ENCODE measurements at places on chromosomes 11 and 22. TPM values are rescaled to one million over a fixed set of nuclear protein-coding genes. Genes with fewer than 3 reads are reported as not detected.

- no peak overlapping the region for H3K4me3 ChIP-seq
- no peak for DNase-seq
- peaks cover 15% of the 10 kb centered on the region for H3K36me3 ChIP-seq
- peaks cover 81% of the 10 kb centered on the region for H3K4me1 ChIP-seq
- no peaks in the 10 kb centered on the region for H3K27me3 ChIP-seq
- peak overlapping the region; percentile 75 for H3K27ac ChIP-seq
Observed at GRCh38 chr11:96219981-96220623, 122.9 kb downstream of the MAML2 start.

GRCh38 chr11:16862726-16863125, 124.3 kb downstream of the C11orf58 start:
- H3K27me3 ChIP-seq, result peaks cover 14% of the 10 kb centered on the region
- no peak overlapping the region for H3K4me3 ChIP-seq
- peaks cover 8% of the 10 kb centered on the region for H3K36me3 ChIP-seq
- no peak overlapping the region for H3K27ac ChIP-seq
- peaks cover 18% of the 10 kb centered on the region for H3K4me1 ChIP-seq

DNA sequence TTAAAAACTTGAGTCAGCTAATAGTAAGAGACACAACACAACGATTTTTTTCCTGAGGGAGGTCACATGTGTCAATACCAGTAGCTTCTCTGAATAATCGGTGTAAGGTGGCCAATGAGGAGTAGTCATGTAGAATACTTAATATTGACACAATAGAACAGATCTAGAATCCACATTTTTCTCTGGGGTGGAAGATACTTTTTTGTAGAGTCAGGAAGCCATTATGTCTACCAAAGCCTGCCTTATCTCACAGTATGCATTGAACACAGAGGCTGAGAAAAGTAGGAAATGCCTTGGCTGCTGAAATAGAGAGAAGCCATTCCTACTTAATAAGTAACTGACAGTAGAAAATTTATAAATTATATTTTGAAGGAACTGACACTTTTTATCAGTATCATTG, 725.0 kb downstream of the METTL15 start:
- no peaks in the 10 kb centered on the region for H3K36me3 ChIP-seq
- no peak overlapping the region for H3K4me3 ChIP-seq
- H3K27me3 ChIP-seq, result no peaks in the 10 kb centered on the region
- DNase-seq, result no peak

DNA sequence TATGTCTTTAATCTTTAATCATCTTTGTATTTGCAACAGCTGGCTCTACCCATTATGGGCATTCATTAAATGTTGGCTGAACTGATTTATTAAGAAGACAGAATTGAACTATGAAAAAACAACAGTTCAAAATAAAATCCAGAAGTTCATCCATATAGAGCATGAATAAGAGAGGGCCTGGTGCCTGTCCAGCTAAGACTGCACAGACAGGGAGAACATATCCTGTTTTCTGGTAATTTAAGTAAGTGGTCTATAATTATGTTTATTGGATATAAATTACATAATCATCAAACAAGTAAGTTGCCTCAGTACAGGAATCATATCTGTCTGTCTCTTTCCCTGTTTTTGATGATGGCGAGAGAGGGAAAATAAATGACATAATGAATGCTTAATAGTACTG, 137.2 kb downstream of the RBFOX2 start:
- DNase-seq, result no peak
- H3K27me3 ChIP-seq, result peaks cover 2% of the 10 kb centered on the region
- H3K4me1 ChIP-seq, result no peaks in the 10 kb centered on the region
- no peak overlapping the region for H3K27ac ChIP-seq

- H3K36me3 ChIP-seq, result no peaks in the 10 kb centered on the region
- no peaks in the 10 kb centered on the region for H3K4me1 ChIP-seq
- H3K27me3 ChIP-seq, result peaks cover 26% of the 10 kb centered on the region
- no peak for DNase-seq
- H3K4me3 ChIP-seq, result no peak overlapping the region
Observed at GRCh38 chr11:34773826-34774225, 142.4 kb downstream of the APIP start.

GRCh38 chr11:862081-862661, 19.5 kb downstream of the TSPAN4 start:
- no peaks in the 10 kb centered on the region for H3K27me3 ChIP-seq
- no peak overlapping the region for H3K4me3 ChIP-seq
- no peaks in the 10 kb centered on the region for H3K36me3 ChIP-seq
- no peak overlapping the region for H3K27ac ChIP-seq
- DNase-seq, result no peak
- H3K4me1 ChIP-seq, result peaks cover under 1% of the 10 kb centered on the region

GRCh38 chr11:43944761-43945311, 2.4 kb downstream of the C11orf96 start:
- H3K4me1 ChIP-seq, result peaks cover 11% of the 10 kb centered on the region
- H3K27me3 ChIP-seq, result peaks cover 51% of the 10 kb centered on the region
- no peak overlapping the region for H3K27ac ChIP-seq
- H3K4me3 ChIP-seq, result peak overlapping the region; percentile 79
- peak; percentile 84 for DNase-seq

DNA sequence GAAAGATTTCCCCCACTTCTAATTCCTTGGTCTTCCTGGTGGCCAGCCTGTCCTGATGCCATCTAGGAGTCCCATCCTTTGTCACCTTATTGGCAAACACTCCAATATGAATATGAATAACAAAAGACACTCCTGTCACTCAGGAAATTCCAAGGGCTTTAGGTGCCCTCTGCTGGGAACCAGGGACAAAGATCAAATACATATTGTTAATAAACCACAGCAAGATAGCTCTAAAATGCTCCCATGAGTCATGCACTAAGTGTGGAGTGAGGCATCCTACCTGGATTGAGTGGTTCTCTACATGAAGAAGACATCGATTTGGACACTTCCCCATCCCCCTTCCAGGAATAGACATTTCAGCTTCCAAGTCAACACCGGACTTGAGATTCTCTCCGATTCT, 823.6 kb downstream of the TBC1D22A start:
- no peaks in the 10 kb centered on the region for H3K36me3 ChIP-seq
- no peak overlapping the region for H3K27ac ChIP-seq
- DNase-seq, result no peak
- H3K27me3 ChIP-seq, result peaks cover 3% of the 10 kb centered on the region

DNA sequence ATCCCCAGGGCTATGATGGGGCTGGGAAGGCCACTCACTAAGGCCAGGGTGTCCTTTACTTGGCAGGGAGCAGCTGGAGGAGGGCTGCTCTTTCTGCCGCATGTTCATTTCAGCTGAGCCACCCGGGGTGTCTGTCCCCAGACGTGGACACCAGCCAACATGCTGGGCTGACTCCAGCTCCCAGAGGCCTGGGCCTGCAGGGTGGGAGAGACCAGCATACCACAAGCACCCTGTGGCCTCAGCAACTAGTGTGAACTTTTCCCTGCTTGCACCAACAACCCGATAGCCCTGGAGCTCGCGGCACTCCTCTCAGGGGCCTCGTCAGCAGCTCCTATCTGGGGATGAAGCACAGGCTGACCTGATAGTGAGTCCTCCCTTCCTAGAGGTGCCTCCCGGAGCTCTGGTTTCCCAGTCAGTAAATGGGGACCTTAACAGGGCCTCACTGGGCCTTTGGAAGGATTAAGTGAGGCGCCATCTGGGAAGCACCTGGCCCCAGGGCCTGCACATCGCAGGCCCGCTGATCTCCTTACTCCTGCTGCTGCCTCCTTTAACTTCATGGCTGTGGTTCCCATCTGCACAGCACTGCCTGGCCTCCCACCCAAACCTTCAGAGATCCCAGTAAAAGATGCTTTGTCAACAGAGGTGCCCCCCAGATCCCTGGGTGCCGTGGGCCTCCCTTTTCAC, 83.4 kb downstream of the GALNT18 start:
- no peaks in the 10 kb centered on the region for H3K4me1 ChIP-seq
- no peaks in the 10 kb centered on the region for H3K36me3 ChIP-seq
- no peak overlapping the region for H3K4me3 ChIP-seq
- DNase-seq, result no peak

- H3K27me3 ChIP-seq, result no peaks in the 10 kb centered on the region
- H3K27ac ChIP-seq, result peak within 1 kb of the TSS; percentile 38
- H3K4me1 ChIP-seq, result peaks cover 14% of the 10 kb centered on the region
- peak within 1 kb of the TSS; percentile 79 for H3K4me3 ChIP-seq
- peaks cover 4% of the 10 kb centered on the region for H3K36me3 ChIP-seq
Observed at GRCh38 chr22:37051391-37052385, at the start of gene KCTD17. Gene KCTD17 (plus strand): TSS chr22:37051742. CDS start chr22:37051761, 19 bp downstream.

DNA sequence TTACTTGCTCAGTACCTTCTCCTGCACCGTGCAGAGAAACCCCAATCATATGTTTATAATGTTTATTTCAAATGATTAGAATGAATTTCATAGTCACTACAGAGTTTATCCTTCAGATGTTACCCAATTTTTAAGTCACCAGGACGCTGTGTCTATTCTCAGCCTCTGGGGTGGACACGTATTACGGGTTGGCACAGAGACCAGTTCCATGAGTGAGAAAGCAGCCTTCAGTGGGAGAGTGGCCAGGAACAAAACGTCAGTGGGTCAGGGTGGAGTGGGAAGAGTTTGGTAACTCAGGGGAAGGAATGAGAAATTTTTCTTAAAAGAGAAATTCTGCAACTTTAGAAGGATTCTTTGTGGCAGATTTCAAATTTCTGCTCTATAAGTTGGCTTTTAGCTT, 77.1 kb upstream of the MTMR2 start:
- H3K36me3 ChIP-seq, result no peaks in the 10 kb centered on the region
- H3K4me3 ChIP-seq, result no peak overlapping the region
- no peaks in the 10 kb centered on the region for H3K27me3 ChIP-seq
- no peak overlapping the region for H3K27ac ChIP-seq
- no peak for DNase-seq
- H3K4me1 ChIP-seq, result peaks cover 5% of the 10 kb centered on the region

The SCUBE1 gene
- not detected for total RNA-seq

The SMARCB1 gene
- 82.8 TPM for total RNA-seq

Data from activated CD8-positive, alpha-beta T cell treated with anti-CD3 and anti-CD28 coated beads for 36 hours (primary cell).